IMR-90 (cell line): ENCODE measurements at places on chromosomes 16 and 17. TPM values are rescaled to one million over a fixed set of nuclear protein-coding genes. Genes with fewer than 3 reads are reported as not detected.

DNA sequence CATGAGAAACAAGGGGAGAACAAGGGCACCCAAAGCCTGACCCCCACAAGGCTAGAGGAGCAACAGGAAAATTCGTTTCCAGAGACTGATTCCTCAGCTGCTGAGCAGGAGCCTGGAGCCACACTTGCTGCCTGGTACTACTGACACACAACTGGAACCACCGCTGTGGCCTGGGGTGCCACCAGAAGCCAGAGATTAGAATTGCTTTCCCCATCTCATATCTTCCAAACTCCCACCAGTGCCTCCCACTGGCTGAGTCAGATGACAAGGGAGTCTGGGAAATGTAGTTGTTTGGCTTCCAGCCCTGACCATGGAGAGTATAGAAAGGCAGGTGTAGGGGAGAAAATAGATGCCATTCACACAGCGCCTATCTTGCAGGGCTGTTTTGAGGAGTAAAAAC is 4.1 kb upstream of the TMEM11 start:
- H3K27ac ChIP-seq: no peak overlapping the region
- H3K4me3 ChIP-seq: no peak overlapping the region
- DNase-seq: no peak
- H3K36me3 ChIP-seq: peaks cover 4% of the 10 kb centered on the region

- no peak within 1 kb of the TSS for H3K4me3 ChIP-seq
- no peak within 1 kb of the TSS for H3K27ac ChIP-seq
- peaks cover 4% of the 10 kb centered on the region for H3K4me1 ChIP-seq
- H3K27me3 ChIP-seq: peaks cover 3% of the 10 kb centered on the region; the same call in 1 of the 2 replicates
These were observed at the start of gene CES4A for GRCh38 chr16:66988197-66988788. Gene CES4A, plus strand, starts transcription at chr16:66988589. Its CDS starts 184 bp downstream, at chr16:66988773.

- no peaks in the 10 kb centered on the region for H3K27me3 ChIP-seq
- H3K36me3 ChIP-seq: peaks cover 22% of the 10 kb centered on the region
- H3K4me3 ChIP-seq: no peak overlapping the region
- H3K27ac ChIP-seq: no peak overlapping the region
These were observed 3.1 kb downstream of the KCNJ2 start for GRCh38 chr17:70172449-70172848.

DNA sequence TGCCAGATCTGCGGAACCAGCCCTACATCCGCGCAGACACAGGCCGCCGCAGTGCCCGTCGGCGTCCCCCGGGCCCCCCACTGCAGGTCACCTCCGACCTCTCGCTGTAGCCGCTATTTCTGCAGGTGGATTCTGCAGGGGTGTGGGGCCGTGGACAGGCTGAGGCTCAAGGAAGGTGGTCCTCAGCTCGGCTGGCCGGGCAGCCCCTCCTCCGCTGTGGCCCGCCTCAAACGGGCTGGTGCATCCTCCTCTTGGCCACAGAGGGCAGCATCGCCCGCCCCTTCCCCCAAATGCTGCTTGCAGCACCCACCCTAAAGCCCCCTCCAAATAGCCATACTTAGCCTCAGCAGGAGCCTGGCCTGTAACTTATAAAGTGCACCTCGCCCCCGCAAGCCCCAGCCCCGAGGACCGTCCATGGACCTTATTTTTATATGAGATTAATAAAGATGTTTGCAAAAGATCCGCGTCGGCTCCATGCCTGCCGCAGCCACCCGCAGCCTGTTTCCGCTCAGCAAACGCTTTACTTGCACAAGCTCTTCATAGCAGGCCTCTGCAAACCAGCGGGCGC is 14.9 kb downstream of the SPATA32 start:
- H3K27me3 ChIP-seq: no peaks in the 10 kb centered on the region
- H3K27ac ChIP-seq: no peak overlapping the region; the same call in 1 of the 2 replicates
- DNase-seq: peak; percentile 14
- peaks cover 5% of the 10 kb centered on the region; the same call in 1 of the 2 replicates for H3K4me1 ChIP-seq

- H3K27ac ChIP-seq: 0 out of 2 replicates have a peak overlapping the region, but pooled peaks have one; percentile 6
- peaks cover 30% of the 10 kb centered on the region for H3K4me1 ChIP-seq
- H3K36me3 ChIP-seq: peaks cover 6% of the 10 kb centered on the region; the same call in 1 of the 2 replicates
- H3K27me3 ChIP-seq: no peaks in the 10 kb centered on the region
These were observed 48.1 kb downstream of the KSR1 start for GRCh38 chr17:27504188-27504995.

DNA sequence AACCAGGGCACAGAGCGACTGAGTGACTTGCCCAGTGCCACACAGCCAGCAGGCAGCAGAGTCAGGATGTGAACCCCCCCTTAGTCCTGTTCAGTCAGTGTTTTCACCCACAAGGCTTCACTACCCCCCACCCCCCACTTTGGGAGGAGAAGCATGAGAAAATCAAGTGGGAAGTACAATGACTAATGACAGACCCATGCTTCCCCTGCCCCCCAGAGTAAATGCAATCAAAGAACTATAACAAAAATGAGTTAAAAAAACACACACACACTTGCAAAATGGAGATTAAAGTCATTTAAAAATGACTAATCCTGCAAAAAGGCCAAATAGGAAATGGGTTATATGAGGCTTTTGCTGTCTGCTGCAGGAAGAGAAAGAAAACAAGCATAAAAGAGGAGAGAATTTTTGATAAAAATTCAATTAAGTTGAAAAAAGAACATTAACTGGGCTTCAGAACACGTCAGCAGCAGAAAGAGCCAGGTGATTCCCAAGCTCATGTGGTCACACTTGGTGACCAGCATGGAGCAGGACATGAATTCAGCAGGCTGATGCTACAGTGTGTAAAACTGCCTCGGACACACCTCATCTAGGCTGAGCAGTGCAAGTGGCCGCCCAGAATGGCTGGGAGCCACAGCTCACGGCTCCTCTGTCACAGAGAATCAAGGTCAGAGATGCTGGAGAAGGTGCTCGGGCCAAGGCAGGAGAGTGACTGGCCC is 212.3 kb downstream of the ZNF423 start:
- H3K36me3 ChIP-seq: no peaks in the 10 kb centered on the region
- H3K27me3 ChIP-seq: no peaks in the 10 kb centered on the region
- H3K27ac ChIP-seq: peak overlapping the region; percentile 75
- peak; percentile 78 for DNase-seq

DNA sequence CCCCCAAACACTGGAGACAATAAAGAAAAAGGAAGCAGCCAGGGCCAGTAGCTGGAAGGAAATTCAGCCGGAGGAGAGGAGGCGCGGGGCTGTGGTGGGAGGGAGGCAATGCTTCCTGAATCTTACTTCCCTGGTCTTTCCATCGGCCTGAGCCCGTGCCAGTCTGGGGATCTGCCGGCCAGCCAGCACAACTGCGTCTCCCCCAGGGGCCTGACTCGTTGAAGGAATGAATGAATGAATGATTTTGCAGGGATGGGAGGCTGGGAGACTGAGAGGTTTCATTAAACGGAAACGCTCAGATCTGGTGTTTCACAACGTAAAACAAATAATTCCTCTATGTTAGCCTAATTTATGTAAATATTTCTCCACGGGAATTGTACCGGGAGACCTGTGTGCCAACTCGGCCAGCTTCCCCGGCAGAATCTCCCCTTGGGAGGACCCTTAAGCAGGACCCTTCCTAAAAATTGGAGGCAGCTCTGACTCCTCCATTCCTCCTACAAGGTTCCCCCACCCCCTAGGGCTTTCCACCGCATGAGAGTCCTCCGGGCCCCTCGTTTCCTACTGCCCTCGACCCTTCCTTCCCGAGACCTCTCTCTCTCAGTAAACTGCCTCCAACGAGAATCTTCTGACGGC is 1.3 kb upstream of the BAIAP2 start:
- H3K4me1 ChIP-seq: peaks cover 5% of the 10 kb centered on the region
- peaks cover 15% of the 10 kb centered on the region; the same call in 1 of the 2 replicates for H3K36me3 ChIP-seq
- H3K4me3 ChIP-seq: peak overlapping the region; percentile 84
- peak overlapping the region; percentile 7; the same call in 1 of the 2 replicates for H3K27ac ChIP-seq
- H3K27me3 ChIP-seq: no peaks in the 10 kb centered on the region
- DNase-seq: no peak

DNA sequence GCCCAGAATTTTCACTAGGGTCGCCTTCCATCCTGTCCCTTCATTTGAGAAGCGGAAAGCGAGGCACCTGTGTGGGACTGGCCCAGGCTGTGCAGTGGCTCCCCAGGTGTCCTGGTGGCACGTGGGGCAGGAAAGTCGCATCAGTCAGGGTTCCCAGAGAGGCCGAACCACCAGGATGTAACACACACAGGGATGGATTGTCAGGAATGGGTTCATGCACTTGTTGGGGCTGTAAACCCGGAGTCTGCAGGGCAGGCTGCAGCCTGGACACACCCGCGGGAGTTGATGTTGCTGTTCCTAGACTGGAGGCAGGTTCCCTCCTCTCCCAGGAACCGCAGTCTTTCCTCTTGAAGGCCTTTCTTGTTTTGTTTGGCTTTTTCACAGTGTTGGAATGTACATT is 30.7 kb upstream of the RPTOR start:
- no peak overlapping the region for H3K4me3 ChIP-seq
- H3K27me3 ChIP-seq: peaks cover 7% of the 10 kb centered on the region; the same call in 1 of the 2 replicates
- no peak overlapping the region for H3K27ac ChIP-seq
- no peaks in the 10 kb centered on the region for H3K36me3 ChIP-seq

Gene PRSS8
- not detected in 2 replicates for total RNA-seq

Gene KRTAP17-1
- not detected in 2 replicates for total RNA-seq

Gene UTS2R
- not detected in 2 replicates for total RNA-seq

Gene BHLHA9
- not detected in 2 replicates for total RNA-seq

Gene TMEM204
- total RNA-seq: 7.0 and 7.2 TPM in 2 replicates

Gene CSH1
- total RNA-seq: not detected in 2 replicates
